ENCODE measurements at places on chromosomes 4 and X.

DNA sequence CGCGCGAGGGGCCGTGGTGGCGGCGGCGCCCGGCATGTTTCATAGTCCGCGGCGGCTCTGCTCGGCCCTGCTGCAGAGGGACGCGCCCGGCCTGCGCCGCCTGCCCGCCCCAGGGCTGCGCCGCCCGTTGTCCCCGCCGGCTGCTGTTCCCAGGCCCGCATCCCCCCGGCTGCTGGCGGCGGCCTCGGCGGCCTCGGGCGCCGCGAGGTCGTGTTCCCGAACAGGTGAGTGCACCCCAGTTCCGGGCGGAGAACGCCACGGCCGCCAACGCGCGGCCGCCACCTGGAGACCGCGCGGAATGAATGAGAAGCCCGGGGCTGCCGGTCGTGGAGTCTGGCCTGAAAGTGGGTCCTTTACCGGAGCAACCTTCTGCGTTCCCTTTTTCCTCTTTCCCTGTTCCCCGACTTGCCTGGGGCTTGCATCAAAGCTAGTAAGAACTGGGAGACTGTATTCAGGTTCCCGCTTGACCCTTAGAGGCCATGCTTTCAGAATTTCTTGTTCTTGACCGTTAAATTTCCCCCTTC lies 429 bp downstream of the NOCT start:
- DNase-seq, result no peak

- no peak for DNase-seq
Observed at GRCh38 chrX:54715621-54716020, 82.4 kb downstream of the ITIH6 start.

GRCh38 chrX:153598541-153599191 lies at the start of gene CCNQ:
TSS of gene CCNQ (minus strand) at chrX:153599139. CDS start at chrX:153599073, 66 bp downstream.
- no peak for DNase-seq

DNA sequence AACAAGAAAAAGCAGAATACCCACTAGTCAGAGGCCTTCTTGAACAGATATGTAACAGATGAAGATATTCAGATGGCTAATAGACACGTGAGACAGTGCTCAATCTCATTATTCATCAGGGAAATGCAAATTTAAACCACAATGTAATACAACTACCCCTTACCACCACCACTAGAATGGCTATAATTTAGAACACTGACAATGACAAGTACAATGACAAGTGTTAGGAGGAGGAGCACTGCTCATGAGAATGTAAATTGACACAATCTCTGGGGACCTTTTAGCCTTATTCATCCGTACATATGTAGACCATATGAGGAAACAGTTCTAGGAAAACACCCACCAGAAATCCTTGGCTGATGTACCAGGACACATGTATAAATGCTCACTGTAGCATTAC lies 13.1 kb downstream of the ZNF81 start:
- DNase-seq, result no peak

DNA sequence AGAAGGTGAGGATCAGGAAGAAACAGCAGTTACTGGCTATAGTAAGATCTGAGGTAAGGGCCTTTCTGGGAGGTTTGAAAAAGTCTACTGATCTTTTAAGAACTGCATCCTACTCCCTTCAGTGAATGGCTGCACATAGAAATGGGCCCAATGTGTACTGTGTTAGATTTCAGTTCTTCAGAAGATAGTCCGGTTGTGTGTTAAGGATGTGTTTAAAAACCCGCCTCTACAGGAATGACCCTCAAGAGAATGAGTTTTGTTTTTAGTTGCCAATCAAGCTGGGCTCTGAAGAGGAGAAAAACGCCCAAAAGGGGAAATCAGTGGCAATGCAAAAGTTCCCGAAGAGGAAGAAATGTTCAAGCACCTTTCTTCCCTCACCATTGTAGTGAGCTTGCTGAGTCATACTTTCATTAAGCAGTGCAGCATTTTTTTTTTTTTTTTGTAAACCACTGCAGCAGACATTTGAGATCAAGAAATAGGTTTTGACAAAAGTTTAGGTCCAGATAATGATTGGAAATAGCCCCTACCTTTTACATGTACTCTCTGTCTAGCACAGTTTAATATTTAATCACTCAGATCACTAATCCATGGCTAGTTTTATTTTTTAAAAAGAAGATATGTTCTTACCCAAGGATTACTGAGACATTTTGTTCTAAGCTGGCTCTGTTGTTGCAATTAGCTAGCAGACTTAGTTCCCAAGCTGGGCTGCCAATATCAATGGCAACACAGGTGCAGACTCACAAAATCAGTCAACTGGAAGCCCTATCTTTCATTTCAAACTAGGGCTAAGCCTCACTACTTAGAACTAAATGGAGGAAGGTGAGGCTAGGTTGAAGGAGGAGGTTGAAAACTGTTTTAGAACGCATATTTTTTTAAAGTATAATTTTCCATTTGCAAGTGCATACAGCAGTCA lies 7.0 kb upstream of the TRPC5OS start:
- no peak for DNase-seq

DNA sequence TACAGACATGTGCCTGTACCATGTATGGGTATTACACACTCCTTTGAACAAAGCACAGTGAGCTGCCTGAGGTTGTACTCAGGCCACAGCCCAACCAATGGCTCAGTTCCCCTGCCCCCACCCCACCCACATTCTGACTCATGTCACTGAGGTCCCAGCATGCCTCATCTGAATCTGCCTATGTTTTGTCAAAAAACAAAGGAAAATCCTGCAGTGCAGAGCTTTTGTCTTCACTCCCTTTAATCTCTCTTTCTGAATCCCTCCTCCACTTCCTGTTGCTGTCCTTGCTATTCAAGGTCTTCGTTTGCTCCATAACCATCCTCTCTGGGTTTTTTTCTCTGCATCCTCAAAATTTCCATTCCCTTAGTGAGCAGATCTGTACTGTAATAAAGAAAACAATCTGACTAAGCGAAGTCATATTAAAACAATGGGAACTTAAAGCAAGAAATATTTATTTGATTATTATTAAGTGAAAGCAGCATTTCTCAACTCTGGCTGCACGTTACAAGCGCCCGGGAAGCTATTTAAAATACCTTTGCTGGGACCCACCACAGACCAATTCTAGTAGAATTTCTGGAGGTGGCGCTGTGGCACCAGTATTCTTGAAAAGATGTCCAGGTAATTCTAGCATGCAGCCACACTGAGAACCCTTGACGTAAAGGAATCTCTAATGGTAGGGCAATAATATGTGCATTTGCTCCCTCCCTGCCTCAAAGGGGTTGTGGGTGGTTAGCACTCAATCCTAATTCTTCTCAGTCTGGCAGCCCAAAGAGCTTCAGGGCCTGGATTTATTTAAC lies 8.7 kb downstream of the GUCY2F start:
- DNase-seq, result no peak

GRCh38 chrX:33133320-33133719 lies 78.0 kb downstream of the DMD start:
- DNase-seq, result no peak

GRCh38 chr4:118783887-118784286 lies 52.0 kb downstream of the SEC24D start:
- no peak for DNase-seq

DNA sequence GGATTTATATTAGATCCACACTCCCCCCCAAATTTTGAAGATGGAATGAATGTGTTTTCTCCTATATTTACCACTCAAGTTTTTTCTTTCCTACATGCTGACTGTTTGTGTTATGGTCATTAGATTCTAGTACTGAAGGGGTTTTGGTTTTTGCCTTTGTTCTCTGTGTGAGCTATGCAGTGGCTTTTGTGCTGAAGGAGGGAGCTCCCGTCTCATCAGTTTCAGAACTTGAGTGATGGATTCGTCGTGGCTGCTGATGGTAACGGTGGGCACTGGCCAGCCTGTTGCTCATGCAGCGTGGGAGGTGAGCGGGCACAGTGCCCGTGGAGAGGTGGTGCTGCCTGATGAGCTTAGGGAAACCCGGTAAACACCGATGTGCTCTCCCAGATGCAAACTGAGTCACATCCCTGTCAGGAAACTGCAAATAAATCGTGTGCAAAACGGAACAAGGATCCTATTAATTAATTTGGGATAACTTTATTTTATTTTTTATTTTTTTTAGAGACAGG lies 101.5 kb downstream of the SORBS2 start:
- no peak for DNase-seq

- no peak for DNase-seq
Observed at GRCh38 chrX:115413246-115413878, 123.8 kb downstream of the LUZP4 start.

GRCh38 chr4:150514709-150515108 lies 67.2 kb upstream of the MAB21L2 start:
- no peak for DNase-seq

DNA sequence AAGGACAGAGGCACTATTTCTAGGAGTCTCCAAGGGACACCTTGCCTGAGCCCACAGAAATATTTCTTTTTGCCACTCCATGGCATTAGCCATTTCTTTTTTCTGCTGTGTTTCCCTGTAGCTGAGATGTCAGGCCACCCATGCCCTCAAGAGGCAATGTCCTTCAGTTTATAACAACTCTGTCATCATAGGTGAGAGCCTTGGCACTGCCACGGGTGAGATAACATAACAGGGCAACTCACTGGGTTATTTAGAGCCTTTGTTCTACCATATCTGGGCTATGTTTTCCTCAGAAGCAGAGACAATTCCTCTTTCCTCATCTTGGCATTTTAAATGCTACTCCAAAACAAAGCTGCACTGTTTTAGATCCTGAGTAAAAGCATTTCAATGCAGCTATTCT lies 99.9 kb upstream of the MAOA start:
- DNase-seq, result no peak

DNA sequence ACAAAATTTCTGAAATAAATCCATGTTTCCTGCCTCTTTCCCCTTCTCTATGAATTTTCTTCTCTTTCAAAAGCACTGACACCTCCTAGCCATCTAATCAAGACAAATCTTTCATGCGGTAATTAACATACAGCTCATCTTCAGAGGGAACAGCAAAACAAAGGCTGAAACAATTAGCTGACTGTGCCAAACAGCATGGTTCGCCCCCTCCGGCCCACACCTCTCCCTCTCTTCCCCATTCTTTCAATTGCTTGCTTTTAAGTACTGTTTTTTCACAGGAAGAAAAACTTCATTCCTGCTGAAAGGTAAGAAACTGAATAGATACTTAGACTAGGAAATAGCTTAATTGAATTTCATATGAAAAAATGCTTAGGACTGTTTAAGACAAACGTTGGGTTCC lies 291.1 kb upstream of the NOCT start:
- no peak for DNase-seq

- no peak for DNase-seq
Observed at GRCh38 chrX:42976746-42977366, 198.9 kb upstream of the PPP1R2C start.

- no peak for DNase-seq
Observed at GRCh38 chr4:28310926-28311325, 1450.3 kb downstream of the STIM2 start.

- DNase-seq, result no peak
Observed at GRCh38 chr4:79467246-79467932, 59.4 kb upstream of the GK2 start.

DNA sequence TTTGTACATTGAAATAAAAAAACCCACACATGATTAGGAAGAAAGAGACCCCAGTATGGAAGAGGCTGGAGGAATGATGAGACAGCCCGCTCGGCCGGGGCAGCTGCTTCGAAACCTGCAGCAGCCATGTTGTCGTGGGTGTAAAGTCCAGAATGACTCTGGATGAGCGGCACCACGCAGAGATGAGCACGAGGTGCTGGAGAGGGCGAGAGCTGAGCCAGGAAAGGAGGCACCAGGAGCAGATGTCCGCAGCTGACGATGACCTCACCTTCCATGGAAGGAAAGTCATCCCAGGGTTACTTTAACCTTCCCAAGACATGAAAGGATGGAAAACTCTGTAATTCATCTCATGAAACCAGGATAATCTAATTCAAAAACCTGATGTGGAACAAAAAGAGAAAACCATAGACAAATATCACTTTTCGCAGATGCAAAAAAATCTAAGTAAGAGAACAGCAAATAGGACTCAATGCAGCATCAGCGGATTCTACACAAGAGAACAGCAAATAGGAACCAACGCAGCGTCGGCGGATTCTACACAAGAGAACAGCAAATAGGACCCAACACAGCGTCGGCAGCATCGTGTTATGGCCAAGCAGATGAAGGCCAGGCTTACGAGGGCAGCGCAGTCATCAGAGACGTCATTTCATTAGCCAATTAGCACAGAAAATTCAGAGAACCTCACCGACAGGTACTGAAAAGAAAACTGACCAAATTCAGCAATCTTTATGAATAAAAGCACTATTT lies 25.9 kb upstream of the SPON2 start:
- DNase-seq, result no peak

DNA sequence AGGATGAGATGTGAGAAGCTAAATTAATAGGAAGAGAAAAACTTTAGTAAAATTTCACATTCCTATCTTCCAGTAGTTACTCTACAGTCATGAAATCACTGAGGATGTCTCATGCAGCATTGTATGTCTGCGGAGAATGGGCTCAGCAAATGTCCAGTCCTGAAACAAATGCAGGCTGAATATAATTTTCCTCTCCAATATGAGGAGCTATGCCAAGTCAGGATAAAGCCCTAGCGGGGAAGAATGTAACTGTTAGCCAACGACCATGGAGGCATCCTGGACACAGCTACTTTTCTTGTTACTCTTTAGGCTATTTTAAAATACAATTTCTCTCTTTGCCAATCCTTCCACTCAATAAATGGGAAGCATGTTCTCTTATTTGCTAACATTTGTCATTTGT lies 127.7 kb downstream of the PRKX start:
- DNase-seq, result no peak

DNA sequence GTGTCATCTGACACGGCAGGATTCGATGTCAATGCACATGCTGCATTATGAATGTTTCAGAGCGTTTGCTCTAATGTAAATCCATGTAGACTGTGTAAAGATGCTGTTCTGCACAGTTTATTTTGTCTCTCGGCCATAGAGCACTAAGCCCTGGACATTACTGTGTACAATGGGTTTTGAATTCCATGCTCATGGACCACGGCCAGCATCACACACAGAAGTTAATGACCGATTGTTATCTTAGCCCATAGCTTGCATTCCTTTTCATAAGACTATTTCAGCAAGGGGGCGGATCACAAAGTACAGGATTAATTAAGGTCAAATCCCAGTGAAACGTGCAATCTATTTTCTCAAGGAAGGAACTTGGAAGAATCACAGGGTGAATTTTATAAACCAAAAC lies 286.1 kb upstream of the TENM3 start:
- DNase-seq, result peak; percentile 71

DNA sequence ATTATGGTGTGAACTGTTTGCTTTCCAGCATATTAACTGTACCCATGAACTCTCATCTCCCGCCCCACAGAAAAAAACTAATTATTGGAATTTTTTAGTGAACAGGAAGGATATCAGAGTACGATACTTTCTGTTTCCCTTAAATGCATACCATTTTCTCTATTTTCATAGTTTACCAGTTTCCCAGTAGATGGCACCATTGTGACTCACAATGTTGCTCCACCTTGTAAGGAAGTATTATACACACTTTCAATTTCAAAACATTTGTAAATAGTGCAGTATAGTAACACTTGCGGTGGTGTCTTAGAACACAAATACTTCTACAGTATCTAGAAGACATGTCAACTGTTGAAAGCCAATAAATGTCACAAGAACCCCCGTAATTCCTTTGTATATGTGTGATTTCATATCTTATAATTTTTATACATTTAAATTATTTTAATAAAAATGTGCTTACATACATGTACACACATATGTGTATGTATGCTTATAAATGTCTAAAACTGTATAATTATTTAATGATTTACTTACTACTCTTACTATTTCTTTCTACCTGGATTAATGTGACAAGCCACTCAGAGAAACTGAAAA lies 167.3 kb downstream of the SLIT2 start:
- DNase-seq, result peak; percentile 46
